ENCODE measurements at places on chromosomes 2 and 18.

DNA sequence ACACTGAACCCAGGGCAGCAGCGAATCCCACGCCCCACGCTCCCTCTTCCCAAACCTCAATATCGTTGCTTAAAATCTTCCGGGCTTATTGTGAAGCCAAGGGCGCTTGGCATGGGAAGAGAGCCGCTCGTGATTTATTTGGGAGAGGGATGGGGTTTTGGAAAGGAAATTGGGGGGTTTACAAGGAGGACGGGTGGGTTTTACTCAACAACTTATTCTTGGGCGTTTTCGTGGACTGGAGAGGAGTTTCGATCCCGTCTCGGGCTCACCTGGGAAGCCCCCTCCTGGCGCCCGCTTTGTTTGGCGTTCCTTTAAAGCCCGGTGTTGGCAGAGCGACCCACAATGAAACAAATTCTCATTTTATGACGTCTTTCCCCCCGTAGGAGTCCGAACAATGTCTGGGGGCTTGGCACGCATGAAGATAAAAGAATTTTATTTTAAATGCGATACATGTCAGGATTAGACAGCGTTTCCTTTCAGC is 135.3 kb downstream of the INSIG2 start:
- DNase-seq = no peak

DNA sequence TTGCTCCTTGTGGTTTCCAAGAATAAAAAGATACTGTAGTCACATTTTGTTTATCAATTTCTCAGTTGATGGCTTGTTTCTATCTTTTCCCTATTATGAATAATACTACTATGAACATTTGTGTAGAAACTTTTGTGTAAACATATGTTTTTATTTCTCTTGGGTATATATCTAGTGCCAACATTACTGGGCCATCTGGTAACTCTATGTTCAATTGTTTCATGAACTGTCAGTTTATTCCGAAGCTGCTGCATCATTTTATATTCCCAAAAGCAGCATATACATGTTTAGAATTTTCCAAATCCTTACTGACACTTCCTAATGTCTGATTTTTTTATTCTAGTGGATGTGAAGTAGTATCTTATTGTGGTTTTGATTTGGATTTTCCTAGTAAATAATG is 737.6 kb upstream of the TMEFF2 start:
- DNase-seq = no peak

DNA sequence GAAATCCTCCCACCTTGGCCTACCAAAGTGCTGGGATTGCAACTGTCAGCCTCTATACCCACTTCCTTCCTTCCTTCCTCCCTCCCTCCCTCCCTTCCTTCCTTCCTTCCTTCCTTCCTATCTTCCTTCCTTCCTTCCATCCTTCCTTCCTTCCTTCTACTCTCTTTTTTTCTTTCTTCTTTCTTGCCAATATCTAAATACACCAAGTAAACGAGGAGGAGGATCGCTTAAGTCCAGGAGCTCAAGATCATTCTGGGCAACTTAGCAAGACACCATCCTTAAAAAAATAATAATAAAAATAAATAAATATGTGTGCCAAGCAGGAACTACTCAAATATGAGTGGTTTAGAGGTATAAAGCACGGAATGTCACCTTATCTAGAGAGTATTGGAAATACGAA is 249.4 kb upstream of the TRIB2 start:
- DNase-seq = no peak

- DNase-seq = no peak
Measured at GRCh38 chr2:8400196-8400595, 281.7 kb upstream of the ID2 start.

DNA sequence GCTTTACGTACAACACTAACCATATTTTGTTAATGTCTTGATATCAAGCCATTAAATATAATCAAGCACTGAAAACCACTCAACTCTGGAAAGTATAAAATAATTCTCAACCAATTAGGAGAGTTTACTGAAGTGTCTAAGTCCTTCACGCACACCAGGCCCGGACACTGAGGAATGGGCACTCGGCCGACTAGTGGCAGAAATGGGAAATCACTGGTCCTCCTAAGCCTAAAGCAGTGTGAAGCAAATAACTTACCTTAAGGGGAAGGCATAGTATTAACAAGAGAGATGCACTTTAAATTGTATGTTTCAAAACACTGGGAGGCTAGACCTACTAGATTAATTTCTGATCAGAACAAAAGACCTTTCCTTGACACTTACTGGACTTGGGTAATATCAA is 45.7 kb downstream of the FAM210A start:
- DNase-seq = no peak

- DNase-seq = no peak
Measured at GRCh38 chr18:36762074-36762473, 66.7 kb downstream of the TPGS2 start.

GRCh38 chr2:118437501-118437900 is 349.2 kb downstream of the INSIG2 start:
- DNase-seq = no peak

GRCh38 chr2:216159144-216159543 is 50.0 kb downstream of the XRCC5 start:
- no peak for DNase-seq

DNA sequence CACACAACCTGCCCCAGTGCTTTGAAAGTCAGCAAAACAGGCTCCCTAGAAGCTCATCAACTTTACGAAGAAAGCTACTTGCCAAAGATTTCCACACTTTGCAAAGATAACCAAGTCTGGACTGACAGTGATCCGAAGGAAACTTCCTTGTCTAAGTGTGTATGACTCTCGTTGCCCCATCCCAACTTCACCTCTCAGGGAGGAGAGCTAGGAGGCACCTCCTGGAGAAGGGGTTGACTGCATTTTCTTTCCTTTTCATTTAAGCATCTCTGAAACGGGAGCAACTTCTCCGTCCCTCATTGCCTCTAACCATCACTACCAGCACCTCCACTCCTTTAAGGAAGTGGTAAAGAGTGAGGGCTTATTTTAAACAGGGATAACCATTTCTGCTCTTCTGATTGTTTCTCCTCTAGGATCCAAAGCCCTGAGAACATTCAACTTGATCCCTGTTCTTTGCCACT is 7.0 kb downstream of the ZEB2 start:
- DNase-seq = no peak
